Activated CD8-positive, alpha-beta T cell treated with anti-CD3 and anti-CD28 coated beads, Interleukin-2, amount 10 ng/mL, durations not matched to agents 7 days and 5 days (primary cell): ENCODE measurements at places on chromosomes 16 and 17. TPM values are rescaled to one million over a fixed set of nuclear protein-coding genes. Genes with fewer than 3 reads are reported as not detected.

DNA sequence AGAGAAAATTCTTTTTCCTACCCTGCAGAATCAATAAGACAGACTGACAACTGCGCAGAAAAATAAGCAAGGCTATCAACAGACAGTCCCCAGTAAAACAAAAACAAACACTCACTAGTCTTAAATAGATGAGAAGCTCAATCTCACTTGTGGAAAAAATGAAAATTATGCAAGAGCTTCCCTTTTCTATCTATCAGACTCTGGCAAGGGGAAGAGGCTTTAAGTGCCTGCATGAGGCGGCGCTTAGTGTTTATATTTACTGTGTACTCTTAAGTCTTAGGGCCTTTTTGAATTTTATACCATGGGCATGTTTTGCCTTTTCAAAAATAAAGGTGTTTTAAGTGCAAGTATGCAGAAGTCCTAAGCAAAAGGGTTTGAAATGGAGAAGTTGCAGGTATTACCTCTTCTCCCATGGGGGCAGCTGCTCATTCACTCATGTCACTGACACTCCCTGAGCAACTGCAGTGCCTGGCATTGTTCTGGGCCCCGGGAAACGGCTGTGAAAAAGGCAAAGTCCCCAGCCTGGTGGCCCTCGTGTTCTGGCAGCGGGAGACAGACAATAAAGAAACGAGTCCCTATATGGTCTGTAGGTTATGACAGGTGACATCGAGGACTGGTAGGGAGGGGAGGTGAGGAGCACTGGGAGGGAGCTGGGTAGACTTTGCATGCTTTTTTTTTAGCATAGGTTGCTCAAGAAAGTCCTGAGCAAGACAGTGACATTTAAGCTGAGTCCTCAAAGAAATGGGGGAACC is 35.2 kb downstream of the HSBP1 start:
- H3K4me1 ChIP-seq = no peaks in the 10 kb centered on the region
- H3K27me3 ChIP-seq = peaks cover 17% of the 10 kb centered on the region
- no peak overlapping the region for H3K4me3 ChIP-seq
- DNase-seq = no peak
- no peak overlapping the region for H3K27ac ChIP-seq

DNA sequence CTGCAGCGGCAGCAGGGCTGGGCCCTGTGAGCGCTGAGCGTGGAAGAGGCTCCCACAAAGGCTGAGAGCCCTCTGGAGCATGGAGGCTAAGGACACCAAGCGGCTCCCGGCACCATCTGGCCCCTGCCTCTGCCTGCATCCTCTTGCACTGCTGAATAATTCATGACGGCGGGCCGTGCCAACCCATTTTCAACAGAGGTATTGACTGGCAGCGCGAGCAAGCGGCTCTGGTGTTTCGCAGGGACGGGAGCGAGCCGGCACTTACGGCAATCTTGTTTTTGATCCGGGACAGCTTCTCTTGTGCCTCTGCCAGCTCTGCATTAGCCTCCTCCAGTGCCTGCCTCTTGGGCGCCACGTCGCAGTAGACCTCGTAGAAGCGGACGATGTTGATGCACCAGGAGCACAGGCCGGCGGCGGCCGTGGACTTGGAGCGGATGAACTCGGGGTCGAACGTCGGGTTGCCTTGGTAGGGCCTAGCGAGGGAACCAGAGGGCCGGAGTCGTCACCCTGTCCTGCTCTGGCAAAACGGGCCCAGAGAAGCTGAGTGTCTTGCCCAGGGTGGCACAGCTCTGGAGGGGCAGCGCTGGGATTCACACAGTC is 80.4 kb downstream of the PGS1 start:
- H3K36me3 ChIP-seq = no peaks in the 10 kb centered on the region
- H3K4me1 ChIP-seq = no peaks in the 10 kb centered on the region
- DNase-seq = no peak
- H3K27me3 ChIP-seq = no peaks in the 10 kb centered on the region

GRCh38 chr17:29880031-29880430 is 50.0 kb downstream of the SSH2 start:
- H3K36me3 ChIP-seq = peaks cover 4% of the 10 kb centered on the region
- H3K4me1 ChIP-seq = peaks cover 14% of the 10 kb centered on the region
- H3K27me3 ChIP-seq = no peaks in the 10 kb centered on the region
- no peak for DNase-seq

DNA sequence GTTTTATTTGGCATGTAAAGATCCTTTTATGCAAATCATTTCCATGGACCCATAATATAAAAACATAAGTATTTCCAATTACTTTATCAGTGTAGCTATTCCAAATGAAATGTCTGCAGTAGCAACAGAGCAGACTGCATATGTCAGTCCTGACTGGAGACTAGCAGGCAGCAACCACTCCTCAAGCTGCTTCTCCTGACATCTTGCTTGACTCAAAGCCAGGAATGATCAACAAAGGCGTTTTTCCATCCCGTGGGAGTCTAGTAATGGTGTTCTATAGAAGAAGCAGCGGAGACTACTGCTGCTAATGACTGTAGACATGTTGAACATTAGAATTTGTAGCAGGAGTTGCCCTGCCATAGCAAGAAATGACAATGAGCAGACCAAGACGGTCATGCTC is 73.2 kb upstream of the AKTIP start:
- no peaks in the 10 kb centered on the region for H3K27me3 ChIP-seq
- no peaks in the 10 kb centered on the region for H3K4me1 ChIP-seq
- no peak overlapping the region for H3K27ac ChIP-seq
- no peak overlapping the region for H3K4me3 ChIP-seq

GRCh38 chr16:50740736-50741135 is 1.1 kb upstream of the CYLD start:
- peak overlapping the region; percentile 85 for H3K4me3 ChIP-seq
- no peak for DNase-seq
- H3K36me3 ChIP-seq = peaks cover 29% of the 10 kb centered on the region
- H3K4me1 ChIP-seq = peaks cover 37% of the 10 kb centered on the region

- peaks cover 30% of the 10 kb centered on the region for H3K4me1 ChIP-seq
- H3K27ac ChIP-seq = peak overlapping the region; percentile 94
- H3K4me3 ChIP-seq = peak overlapping the region; percentile 95
- H3K36me3 ChIP-seq = peaks cover 11% of the 10 kb centered on the region
Measured at GRCh38 chr17:60524463-60525327, 1.3 kb downstream of the APPBP2 start.

GRCh38 chr16:55101026-55101425 is 170.4 kb downstream of the IRX5 start:
- H3K4me3 ChIP-seq = no peak overlapping the region
- no peak for DNase-seq
- no peaks in the 10 kb centered on the region for H3K27me3 ChIP-seq
- no peak overlapping the region for H3K27ac ChIP-seq
- no peaks in the 10 kb centered on the region for H3K36me3 ChIP-seq

GRCh38 chr16:11391576-11391975 is 46.3 kb downstream of the RMI2 start:
- peaks cover 21% of the 10 kb centered on the region for H3K4me1 ChIP-seq
- no peaks in the 10 kb centered on the region for H3K27me3 ChIP-seq
- H3K4me3 ChIP-seq = no peak overlapping the region
- no peak overlapping the region for H3K27ac ChIP-seq

DNA sequence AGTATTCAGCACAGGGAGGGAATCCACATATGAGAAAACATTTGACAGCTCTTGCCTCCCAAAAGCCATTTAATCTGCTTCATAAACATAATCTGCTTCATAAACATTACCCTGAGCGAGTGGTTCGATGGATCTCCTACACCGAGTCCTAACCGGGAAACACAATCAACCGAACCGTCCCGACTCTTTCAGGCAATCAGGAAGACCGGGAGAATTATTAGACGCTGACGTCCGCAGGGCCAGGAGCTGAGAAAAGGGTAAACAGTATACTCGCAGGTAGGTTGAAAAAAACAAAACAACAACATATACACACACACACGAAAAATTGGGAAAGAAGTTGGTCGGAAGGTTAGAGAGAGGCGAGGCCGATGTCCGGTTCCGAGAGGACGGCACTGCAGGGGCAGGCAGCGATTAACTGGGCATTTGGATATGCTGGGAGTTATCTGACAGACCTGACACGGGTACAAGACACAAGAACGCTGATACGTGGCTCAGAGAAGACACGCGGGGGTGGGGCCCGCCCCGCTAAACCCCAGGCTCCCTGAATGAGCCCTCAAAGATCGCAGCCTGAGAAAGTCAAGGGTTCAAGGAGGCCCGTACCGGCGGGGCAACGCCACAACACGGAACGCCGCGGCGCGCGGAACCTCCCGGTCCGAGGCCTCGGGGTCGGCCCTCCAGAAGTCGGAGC is 585 bp downstream of the AP1G1 start:
- no peaks in the 10 kb centered on the region for H3K27me3 ChIP-seq
- H3K4me1 ChIP-seq = peaks cover 28% of the 10 kb centered on the region
- DNase-seq = no peak
- peak overlapping the region; percentile 100 for H3K27ac ChIP-seq

GRCh38 chr16:48533931-48534330 is 76.0 kb downstream of the N4BP1 start:
- H3K36me3 ChIP-seq = peaks cover 8% of the 10 kb centered on the region
- no peak overlapping the region for H3K27ac ChIP-seq
- no peak for DNase-seq
- H3K4me3 ChIP-seq = no peak overlapping the region

DNA sequence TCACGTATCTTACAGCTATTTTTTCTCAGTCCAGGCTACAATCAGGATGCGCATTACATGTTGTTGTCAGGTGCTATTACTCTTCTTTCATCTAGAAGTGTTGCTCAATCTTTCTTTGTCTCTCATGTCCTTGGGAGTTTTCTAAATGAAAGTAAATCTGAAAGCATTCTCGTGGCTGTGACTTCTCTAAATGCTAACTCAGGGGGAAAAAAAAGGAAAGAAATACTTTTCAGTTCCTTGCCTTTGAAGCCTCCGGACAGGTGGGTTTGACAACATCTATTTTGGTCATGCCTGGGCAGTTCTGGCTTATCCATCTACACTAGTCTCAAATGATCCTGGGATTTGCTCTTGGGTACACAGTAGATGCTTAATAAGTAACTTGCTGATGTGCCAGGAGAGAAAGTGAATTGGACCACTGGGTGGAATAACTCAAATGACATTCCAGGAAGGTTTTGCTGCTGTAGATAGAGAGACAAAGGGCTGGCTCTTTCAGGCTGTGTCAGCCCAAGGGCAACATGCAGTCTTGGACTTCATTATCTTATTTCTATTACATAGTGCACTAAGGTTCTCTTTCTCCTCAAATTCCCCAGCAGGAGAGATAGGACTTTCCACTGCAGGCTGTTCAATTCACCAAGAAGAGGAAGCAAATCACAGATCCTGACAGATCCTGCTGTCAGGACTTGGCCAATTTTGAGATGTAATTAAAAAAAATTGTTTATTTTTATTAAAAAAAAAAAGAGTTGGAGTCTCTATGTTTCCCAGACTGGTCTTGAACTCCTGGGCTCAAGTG is 63.6 kb upstream of the NFAT5 start:
- no peak for DNase-seq
- H3K27me3 ChIP-seq = no peaks in the 10 kb centered on the region
- H3K4me1 ChIP-seq = peaks cover 5% of the 10 kb centered on the region
- H3K4me3 ChIP-seq = no peak overlapping the region
- no peak overlapping the region for H3K27ac ChIP-seq

DNA sequence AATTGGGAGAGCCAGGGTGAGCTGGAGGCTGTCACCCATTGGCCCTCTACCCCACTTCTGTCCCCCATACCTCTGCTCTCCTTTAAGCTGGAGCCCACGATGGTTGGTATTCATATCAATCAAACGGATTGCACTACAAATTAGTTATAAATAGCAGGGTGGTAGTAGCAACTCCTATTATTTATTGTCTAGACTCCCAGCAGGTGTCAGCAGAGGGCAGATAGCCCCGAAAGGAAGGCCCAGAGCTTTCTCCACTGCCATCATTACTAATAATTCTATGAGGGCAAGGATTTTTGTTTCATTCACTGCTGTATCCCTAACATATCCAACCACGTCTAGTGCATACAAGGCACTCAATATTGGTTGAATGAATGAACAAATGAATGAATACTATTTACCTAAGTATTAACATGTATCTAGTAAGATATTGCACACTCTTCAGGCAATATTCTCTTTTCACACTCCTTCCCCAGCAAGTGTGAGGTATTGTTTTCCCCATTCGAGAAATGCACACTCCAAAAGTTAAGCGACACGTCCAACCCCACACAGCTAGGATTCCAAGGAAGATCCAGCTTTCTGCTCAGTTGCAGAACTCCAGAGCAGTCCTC is 6.3 kb downstream of the C17orf50 start:
- H3K4me3 ChIP-seq = no peak overlapping the region
- H3K27me3 ChIP-seq = no peaks in the 10 kb centered on the region
- no peak overlapping the region for H3K27ac ChIP-seq
- H3K4me1 ChIP-seq = peaks cover 17% of the 10 kb centered on the region

DNA sequence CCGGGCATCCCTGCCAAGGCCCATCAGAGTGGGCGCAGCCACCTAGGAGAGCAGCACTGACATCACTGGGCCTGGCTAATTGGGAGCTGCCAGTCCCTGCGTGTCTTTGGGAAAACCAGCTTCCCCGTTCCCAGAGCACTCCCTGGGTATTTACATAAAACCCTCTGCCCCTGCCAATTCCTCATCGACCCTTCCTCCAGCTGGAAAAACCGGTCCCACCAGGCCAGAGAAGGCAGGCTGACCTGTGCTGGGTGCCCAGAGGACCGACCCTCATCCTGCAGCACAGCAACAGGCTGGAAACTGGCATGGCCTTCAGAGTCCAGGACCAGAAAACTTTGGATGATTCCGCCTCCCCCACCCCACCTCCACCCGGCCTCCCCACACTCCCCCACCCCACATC is 8.2 kb upstream of the FOXN1 start:
- no peak overlapping the region for H3K4me3 ChIP-seq
- H3K27ac ChIP-seq = no peak overlapping the region
- H3K4me1 ChIP-seq = no peaks in the 10 kb centered on the region
- no peaks in the 10 kb centered on the region for H3K27me3 ChIP-seq

GRCh38 chr17:15414532-15415306 is 52.7 kb downstream of the CDRT4 start:
- peaks cover 2% of the 10 kb centered on the region for H3K27me3 ChIP-seq
- no peak for DNase-seq
- H3K36me3 ChIP-seq = no peaks in the 10 kb centered on the region
- no peak overlapping the region for H3K27ac ChIP-seq
- peaks cover 3% of the 10 kb centered on the region for H3K4me1 ChIP-seq
- no peak overlapping the region for H3K4me3 ChIP-seq

GRCh38 chr16:81855552-81856153 is 76.6 kb downstream of the PLCG2 start:
- peaks cover 5% of the 10 kb centered on the region for H3K4me1 ChIP-seq
- H3K36me3 ChIP-seq = peaks cover 3% of the 10 kb centered on the region
- DNase-seq = no peak
- no peak overlapping the region for H3K4me3 ChIP-seq
- H3K27me3 ChIP-seq = no peaks in the 10 kb centered on the region

GRCh38 chr16:68086336-68086841 is 1.2 kb downstream of the NFATC3 start:
- H3K27me3 ChIP-seq = no peaks in the 10 kb centered on the region
- H3K36me3 ChIP-seq = peaks cover 37% of the 10 kb centered on the region
- peaks cover 55% of the 10 kb centered on the region for H3K4me1 ChIP-seq
- peak overlapping the region; percentile 88 for H3K4me3 ChIP-seq

Gene CDK5RAP3
- total RNA-seq = 186 TPM

Gene CES1
- not detected for total RNA-seq

Gene XPO6
- 209 TPM for total RNA-seq

Gene CHTF18
- total RNA-seq = 126 TPM

Gene KRT28
- not detected for total RNA-seq

Gene ZNF205
- not detected for total RNA-seq

Gene RAB11FIP4
- 36.0 TPM for total RNA-seq

Gene SECTM1
- total RNA-seq = 0.92 TPM
